ENCODE measurements at places on chromosomes 12 and 14.
A peak's percentile ranks its signal among the peaks of the same experiment; 100 is the strongest.

GRCh38 chr12:65778258-65779090 lies 45.8 kb upstream of the HMGA2 start:
- peak; percentile 48 for DNase-seq

DNA sequence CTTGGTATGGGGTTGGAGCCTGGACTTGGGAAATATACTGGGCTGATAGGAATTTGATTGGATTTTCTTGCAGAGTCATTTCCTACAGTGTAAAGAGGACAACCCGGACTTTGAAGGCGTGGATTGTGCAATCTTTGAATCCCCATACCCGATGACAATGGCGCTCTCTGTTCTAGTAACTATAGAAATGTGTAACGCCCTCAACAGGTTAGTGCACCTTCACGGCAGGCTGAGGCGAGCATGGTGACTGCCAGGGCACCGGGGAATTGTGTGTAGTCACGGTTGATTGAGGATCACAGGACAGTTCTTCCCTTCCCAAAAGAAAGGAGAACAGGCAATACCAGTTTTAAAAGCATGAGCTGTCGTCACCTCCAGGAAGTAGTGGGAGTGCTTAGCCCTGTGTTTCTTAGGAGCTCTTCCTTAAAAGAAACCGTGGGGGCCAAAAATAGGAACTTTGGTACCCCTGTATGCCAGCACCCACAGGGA lies 58.3 kb downstream of the ANAPC7 start:
- no peak for DNase-seq

GRCh38 chr14:65224799-65225198 lies 122.5 kb upstream of the MAX start:
- DNase-seq: no peak

DNA sequence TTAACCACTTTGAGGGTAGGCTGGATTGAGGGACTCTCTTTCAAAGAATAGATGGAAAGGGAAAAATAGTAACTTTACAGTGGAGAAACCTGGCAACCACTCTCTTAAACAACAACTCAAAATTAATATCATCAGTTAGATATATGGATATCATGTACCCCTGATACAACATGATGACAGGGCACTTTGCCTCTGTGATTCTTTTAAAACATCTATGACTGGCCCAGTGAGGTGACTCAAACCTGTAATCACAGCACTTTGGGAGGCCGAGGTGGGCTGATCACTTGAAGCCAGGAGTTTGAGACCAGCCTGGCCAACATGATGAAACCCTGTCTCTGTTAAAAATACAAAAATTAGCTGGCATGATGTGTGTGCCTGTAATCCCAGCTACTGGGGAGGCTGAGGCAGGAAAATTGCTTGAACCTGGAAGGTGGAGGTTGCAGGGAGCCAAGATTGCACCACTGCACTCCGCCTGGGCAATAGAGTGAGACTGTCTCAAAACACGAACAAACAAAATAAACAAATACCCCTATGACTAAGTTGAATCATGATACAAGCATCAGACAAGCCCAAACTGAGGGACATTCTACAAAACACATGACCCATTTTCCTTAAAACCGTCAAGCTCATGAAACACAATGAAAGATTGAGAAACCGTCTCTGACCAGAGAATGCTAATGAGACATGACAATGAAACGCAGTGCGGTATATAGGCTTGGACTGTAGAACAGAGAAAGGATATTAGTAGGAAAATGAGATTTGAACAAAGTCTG lies 26.4 kb upstream of the SLC7A8 start:
- DNase-seq: no peak

GRCh38 chr12:106873983-106874382 lies 81.7 kb upstream of the TMEM263 start:
- no peak for DNase-seq

DNA sequence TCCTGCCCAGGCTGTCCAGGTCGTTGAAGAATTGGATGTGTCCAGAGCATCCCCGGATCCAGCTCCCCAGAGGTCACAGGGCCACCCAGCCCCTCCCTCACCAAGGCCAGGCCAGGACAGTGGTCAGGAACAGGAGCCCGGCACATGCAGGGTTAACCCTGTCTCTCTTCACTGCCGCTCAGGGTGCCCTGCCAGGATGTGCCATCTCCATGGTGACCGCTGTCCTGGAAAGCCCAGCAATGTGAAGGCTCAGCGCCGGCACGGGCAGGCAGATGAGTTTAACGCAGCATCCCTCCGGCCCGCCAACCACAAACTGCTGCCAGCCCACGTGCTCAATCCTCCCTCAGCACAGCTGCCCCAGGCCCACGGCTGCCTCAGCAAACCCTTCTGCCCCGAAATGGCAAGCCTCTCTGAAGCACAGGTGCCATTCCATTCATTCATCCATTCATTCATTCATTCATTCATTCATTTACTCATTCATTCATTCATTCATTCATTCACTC lies 4.4 kb downstream of the TMEM179 start:
- DNase-seq: no peak

All from AG09309 (cell line).